NCI-H748 treated with DMSO at 0.1 percent for 48 hours (cell line): ENCODE measurements at places on chromosomes 11 and 22.

DNA sequence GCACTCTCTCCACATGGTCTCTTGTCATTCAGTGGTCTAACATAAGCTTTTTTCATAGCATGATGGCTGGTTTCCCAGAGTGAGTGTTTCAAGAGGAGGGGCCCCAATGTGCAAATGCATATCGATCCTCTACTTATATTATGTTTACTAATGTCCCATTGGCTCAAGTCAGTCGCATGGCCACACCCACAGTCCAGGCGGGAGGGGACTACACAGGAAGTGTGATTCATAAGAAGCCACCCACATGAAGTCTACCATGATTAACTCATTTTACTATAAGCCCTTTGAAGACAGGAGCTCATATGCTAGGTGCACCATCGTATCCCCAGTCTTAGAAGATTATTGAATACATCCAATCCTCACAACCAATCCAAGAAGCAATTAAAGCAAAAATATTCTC is 89.5 kb upstream of the ISX start:
- no peak for DNase-seq

DNA sequence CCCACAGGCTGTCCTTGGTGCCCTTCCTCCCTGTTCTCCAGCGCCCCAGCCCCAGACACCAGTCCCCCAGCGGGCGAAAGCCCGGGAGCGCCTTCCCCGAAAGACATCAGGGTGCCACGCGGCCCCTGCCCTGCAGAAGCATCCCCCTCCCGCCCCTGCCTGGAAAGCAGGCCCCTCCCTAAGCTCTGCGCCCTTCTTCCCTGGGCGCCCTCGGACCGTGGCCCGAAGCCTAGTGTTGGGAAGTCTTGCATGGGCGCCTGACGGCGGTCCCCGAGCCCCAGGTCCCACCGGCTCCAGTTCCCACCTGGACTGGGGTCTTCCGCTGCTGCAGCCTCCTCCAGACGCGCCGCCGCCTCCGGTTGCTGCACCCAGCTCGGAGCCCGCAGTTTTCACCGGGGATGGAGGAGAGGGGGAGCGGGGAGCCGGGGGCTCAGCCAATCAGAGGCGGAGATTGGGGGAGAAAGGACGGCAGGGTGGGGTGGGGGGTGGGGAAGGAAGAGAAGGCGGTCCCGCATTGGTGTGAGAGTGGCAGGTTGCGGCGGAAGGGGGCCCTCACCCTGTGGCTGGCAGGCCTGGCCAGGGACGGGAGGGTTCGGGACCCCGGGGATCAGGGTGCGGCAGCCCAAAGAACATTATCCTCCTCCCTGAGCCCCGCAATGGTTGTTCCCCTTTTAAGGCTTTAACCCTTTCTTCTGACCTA is at the start of gene THY1:
Gene THY1, minus strand, starts transcription at position 364 of the 700 bp plus-strand sequence. CDS start 2,267 bp downstream, outside the sequence.
- DNase-seq: peak; percentile 9

GRCh38 chr22:23677701-23677995 is 13.2 kb upstream of the RGL4 start:
- DNase-seq: no peak

DNA sequence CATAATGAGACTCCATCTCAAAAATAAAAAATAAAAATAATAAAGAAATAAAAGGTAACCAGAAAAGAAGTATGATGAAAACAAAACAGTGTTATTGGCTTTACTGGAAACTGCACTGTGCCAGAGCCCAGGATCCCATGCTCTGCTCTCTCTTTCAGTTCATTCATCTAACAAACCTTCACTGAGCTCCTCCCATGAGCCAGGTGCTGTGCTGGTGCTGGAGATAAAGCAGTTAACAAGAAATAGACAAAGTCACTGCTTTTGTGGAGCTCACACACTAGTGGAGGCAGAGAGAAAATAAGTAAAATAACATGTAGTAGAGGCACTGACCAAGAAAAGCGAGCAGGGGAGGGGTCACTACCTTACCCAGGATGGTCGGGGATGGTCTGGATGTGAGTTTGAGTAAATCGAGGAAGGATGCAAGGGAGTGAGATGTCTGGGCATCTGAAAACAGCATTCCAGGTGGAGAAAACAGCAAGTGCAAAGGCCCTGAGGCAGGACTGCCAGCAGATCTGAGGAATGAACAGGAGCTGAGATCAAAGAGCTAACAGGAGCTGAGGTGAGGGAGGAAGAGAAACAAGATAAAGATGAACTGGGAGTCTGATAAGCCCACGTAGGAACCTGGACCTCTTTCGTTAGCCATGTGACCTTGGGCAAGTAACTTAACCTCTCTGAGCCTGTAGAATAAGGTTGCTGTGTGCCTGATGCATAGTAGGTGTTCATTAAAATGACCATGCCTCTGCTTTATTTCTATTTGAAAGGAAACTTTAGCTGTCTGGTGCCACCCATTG is 31.3 kb upstream of the CD82 start:
- no peak for DNase-seq

DNA sequence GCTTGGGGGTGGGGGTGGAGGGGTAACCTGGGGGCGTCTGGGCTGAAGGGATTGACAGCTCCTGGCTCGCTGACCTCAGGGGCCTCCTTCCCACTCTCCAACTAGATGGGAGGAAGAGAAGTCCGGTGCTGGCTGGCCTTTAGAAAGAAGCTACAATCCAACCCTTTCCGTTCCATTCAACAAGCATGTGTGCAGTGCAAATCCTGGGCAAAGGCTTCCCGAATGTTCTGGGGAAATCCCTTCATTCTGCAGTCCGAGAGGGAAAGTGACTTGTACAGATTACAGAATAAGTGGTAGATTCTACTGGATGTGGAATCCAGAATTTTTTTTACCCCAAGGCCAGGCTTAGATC is 149.9 kb downstream of the FEZ1 start:
- no peak for DNase-seq

- DNase-seq: no peak
These were observed 13.8 kb upstream of the SLC22A12 start for GRCh38 chr11:64577202-64577601.

DNA sequence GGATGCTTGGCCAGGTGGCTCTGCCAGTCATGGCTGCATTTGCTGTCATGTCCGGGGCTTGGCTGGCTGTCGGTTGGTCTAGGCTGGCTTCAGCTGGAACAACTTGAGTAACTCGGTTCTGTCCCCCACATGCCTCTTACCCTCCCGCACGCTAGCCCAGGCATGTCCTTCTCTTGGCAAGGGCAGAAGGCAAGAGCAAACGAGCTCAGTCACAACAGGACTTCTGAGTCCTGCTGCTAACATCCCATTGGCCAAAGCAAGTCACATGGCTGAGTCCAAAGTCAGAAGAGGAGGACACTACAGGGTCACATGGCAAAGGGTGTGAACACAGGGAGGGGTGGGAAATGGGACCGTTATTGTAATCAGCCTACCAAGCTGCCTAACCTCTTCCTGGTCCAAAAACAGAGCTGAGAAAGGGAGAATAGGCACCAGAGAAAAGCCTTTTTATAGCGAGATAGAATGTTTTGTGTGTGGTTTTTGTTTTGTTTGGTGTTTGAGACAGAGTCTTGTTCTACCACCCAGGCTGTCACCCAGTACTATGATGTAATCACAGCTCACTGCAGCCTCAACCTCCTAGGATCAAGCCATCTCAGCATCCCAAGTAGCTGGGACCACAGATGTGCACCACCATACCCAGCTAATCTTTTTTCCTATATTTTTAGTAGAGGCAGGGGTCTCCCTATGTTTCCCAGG is 81.9 kb downstream of the MN1 start:
- no peak for DNase-seq

- DNase-seq: no peak
These were observed 1281.1 kb downstream of the TBC1D22A start for GRCh38 chr22:48043581-48043980.

- no peak for DNase-seq
These were observed 1.2 kb upstream of the CASTOR1 start for GRCh38 chr22:30290342-30291057.

GRCh38 chr11:64008914-64009633 is 22.8 kb downstream of the OTUB1 start:
- no peak for DNase-seq

DNA sequence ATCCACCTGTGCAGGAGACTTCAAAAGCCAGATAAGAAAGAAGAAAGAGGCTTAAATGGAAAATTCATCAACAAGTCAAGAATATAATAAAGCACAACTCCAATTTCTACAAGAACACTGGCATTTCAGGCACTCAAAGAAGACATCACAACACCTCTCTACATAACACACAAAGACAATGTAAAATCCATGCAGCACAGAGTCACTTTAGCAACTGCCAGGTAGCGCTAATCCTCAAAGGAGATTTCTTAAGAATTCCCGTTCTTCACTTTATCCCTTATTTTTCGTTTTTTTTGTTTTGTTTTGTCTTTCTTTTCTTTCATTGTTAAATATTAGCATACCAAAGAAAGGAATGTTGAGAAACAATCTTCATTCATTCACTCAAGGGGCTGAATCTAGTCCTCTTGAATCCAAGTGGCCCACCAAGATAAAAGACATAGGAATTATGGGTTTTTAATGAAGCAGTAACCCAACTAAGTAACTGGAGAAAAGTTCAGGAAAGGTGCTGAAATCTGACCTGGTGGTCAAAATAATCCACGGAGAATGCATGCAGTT is 95.0 kb downstream of the CADM1 start:
- no peak for DNase-seq

- no peak for DNase-seq
These were observed 302.1 kb upstream of the B3GAT1 start for GRCh38 chr11:134714021-134714656.

GRCh38 chr11:66904561-66904960 is 47.7 kb downstream of the LRFN4 start:
- DNase-seq: no peak

DNA sequence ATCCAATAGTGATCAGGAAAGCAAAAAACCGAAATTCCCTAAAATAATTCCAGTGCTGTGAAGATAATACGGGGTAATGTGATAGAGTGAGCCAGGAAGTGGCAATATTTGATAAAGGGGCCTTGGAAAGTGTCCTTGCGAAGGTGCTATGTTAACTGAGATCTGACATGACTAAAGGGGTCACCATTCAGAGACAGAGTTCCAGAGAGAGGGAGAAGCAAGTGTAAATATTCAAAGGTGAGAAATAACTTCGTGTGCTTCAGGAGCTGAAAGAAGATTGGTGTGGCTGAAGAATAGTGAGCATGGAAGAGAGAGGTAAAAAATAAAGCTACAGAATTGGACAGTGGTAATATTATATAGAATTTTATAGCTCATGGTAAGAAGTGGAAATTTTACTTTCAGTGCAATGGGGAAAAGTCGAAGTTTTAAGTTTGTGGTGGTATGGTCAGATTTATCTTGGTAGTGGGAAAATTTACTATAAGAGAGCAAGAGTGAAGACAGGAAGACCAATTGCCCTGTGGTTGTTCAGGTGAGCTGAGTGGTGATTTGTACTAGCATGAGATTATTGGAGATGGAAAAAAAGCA is 164.5 kb downstream of the JRKL start:
- DNase-seq: no peak

DNA sequence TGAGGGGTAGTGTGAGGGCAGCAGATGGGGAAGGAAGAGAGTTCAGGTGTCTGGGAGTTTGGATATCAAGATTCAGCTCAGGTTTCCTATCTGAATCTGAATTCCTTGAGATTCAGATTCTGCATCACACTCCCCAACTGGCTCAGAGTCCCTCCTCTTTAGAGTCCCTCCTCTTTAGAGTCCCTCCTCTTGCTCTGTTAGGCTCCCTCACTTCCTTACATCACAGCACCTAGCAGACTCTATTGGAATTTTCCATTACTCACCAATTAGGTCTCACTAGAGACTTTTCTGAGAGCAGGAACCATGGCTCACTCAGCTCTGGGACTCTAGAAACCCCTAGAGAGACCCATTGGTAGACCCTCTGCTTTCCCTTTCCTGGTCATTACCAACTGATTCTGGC is 303.4 kb upstream of the SYN3 start:
- DNase-seq: no peak

DNA sequence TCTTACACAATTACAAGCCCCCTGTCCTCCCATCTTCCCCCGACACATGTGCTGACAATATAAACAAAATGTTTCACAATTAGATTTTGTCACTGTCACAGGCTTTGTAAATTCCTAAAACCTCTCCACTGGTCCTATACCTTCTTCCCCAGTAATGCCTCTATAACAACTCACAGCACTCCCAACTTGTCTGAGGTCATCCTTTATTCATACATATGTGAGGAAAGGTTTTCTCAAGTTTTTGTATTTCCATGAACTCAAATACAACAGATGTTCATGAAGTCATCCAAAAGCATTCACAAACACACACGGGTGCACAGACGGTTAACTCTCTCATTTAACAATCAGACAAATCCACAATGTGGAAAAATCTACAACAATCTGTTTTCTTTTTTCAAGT is 1.9 kb downstream of the OR52H1 start:
- no peak for DNase-seq

- no peak for DNase-seq
These were observed 5.0 kb downstream of the MAP6 start for GRCh38 chr11:75663808-75664207.

GRCh38 chr11:59992425-59992824 is 24.6 kb upstream of the OOSP4B start:
- no peak for DNase-seq

GRCh38 chr22:49915610-49916009 is 2.6 kb downstream of the ALG12 start:
- no peak for DNase-seq

- no peak for DNase-seq
These were observed 22.1 kb downstream of the RPUSD4 start for GRCh38 chr11:126189109-126189929.

GRCh38 chr11:95570845-95571244 is 218.7 kb downstream of the FAM76B start:
- no peak for DNase-seq

DNA sequence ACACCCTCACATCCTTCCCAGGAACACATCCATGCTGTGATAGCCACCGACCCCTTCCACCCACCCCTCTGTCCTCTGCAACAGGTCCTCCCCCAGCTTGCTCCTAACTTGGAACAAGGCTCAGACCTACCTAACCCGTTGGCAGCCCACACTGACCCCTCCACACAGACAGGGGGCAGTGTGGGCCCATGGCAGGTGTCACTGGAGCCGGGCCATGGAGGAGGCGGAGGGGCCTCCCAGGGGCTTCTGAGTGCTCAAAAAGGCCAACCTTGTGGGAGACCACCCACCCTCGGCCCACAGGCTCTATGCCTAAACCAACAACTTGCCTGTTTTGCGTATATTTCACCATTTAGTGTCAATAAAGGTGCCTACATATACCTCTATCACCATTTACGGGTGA is 57.0 kb downstream of the CERK start:
- no peak for DNase-seq
